ENCODE measurements at places on chromosomes 16 and 17.

GRCh38 chr16:2023092-2024031, 3.3 kb upstream of the NHERF2 start:
- peak; percentile 93 for DNase-seq

DNA sequence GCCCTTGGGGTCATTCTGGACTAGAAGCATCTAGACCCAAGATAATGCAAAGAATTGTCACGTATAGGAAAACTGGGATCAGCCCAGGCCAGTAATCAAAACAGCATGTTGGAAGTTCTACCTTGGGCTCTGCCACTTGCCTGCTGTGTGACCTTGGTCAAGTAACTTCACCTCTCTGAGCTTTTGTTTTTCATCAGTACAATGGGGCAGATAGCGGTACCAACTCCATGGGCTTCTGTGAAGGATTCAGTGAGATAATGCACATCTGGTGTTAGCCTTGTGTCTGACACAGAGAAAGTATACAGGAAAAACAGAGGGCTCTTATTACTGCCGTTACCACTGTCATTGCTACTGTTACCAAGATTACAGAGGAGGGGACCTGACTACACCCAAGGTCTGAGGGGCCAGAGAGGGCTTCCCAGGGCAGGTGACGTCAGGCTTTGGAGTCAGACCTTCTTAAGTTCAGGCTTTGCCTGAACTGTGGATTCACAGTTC, 24.6 kb downstream of the CMIP start:
- DNase-seq: no peak

DNA sequence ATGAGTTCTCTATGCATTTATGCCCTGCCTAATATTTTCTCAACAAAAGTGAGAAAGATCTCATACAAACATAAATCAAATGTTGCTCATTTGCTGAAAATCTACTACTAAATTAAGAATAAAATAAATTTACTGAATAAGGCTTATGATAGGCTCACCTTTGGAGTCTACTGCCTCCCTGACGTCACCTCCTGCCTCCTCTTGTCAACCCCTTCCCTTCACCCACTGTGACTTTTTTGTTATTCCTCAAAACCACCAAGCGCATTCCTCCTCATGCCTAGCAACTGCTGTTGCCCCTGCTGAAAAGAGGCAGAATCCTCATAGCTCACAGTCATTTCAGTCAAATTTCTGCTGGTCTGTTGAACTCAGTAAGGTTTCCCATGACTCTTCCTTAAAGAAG, 2422.2 kb downstream of the TP53TG3F start:
- DNase-seq: no peak

- DNase-seq: no peak
Measured at GRCh38 chr17:16507918-16508533, 16.0 kb upstream of the LRRC75A start.

- no peak for DNase-seq
Measured at GRCh38 chr16:68733570-68733969, 3.5 kb upstream of the CDH1 start.

DNA sequence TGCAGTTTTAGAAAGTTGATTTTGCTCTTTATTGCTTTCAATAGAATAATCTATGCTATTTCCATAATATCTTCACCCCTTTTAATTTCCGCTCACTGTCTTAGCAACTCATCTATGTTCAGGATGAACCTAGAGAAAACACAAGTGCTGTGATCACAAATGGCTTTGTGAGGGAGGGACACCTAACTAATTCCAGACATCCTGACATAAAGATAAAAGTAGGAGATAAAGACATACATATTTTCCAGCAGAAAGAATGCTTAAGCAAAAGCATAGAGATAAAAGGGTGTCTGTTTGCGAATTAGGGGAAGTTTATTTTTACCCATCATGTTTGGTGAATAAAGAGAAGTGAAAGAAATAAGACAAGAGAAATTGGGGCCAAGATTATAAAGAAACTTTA, 254.2 kb downstream of the KCNJ2 start:
- DNase-seq: no peak

GRCh38 chr17:64653985-64654355, 8.1 kb downstream of the SMURF2 start:
- DNase-seq: no peak

DNA sequence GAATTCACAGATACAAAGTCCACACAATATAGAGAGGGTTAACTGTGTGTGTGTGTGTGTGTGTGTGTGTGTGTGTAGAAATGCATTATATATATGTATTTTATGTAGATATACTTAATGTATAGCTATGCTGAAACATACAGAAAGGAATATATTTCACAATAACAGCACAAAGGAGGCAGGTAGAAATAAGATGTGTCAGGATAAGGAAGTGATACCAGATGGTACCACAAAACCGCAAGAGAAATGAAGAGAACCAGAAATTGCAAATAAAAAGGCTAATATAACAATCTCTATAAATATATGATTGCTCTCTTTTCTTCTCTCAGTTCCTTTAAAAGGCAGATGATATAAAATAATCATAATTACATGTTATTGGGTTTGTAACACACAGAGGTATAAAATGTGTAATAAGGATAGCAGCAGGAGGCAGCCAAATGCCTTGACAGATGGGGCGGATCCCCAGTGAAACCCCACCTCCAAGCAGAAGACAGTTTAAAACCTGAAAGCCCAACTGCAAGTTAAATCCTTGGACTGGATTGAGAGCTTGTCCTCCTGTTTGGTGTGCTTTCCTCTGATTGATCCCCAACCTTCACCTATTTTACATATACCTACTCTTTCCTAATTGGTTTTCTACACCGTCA, 365.4 kb upstream of the C16orf82 start:
- no peak for DNase-seq

DNA sequence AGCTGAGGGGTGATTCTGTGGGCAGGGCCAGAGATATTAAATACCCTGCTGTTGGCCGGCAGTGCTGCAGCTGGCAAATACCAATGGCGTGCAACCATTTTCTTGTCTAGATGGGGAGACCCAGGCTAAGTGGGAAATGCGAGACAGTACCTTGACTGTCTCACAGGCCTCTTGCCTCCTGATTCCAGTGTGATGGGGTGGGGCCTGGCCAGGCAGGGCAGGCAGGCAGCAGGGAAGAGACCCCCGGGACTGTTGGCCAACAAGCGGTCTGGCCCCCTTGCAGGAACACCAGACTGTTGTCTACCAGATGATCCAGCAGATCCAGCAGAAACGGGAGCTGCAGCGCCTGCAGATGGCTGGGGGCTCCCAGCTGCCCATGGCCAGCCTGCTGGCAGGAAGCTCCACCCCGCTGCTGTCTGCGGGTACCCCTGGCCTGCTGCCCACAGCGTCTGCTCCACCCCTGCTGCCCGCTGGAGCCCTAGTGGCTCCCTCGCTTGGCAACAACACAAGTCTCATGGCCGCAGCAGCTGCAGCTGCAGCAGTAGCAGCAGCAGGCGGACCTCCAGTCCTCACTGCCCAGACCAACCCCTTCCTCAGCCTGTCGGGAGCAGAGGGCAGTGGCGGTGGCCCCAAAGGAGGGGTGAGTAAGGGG, 5.7 kb upstream of the CISD3 start:
- no peak for DNase-seq

DNA sequence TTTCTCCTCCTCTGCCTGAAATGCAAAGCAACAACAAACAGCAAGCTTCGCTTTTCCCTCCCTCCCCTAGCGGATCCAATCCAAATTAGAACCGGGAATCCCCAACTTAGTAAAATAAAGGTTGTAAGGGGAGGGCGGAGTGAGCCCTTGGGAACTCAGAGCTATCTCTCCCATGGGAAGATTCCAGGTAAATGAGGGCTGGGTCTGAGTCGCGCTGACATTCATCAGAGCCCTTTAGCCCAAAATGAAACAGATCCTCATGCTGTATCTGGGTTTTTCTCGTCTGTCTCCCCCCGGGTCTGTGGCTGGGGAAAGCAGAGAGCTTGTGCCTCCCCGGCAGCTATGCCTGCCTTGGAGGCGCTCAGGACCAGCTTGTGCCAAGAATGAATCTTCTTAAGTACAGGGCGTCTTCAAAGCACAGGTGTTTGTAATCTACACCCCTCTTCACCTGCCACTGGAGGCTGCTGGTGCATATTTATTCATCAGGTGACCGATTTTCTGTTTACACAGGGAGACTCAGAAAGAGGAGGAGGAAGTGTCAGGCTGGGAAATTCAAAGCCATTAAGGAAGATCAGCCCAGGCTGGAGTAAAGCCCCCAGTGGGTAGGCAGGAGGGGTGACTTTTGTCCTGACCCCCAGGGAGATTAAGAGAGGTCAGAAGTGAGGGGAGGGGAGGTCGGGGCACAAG, 55.0 kb upstream of the GSE1 start:
- no peak for DNase-seq

DNA sequence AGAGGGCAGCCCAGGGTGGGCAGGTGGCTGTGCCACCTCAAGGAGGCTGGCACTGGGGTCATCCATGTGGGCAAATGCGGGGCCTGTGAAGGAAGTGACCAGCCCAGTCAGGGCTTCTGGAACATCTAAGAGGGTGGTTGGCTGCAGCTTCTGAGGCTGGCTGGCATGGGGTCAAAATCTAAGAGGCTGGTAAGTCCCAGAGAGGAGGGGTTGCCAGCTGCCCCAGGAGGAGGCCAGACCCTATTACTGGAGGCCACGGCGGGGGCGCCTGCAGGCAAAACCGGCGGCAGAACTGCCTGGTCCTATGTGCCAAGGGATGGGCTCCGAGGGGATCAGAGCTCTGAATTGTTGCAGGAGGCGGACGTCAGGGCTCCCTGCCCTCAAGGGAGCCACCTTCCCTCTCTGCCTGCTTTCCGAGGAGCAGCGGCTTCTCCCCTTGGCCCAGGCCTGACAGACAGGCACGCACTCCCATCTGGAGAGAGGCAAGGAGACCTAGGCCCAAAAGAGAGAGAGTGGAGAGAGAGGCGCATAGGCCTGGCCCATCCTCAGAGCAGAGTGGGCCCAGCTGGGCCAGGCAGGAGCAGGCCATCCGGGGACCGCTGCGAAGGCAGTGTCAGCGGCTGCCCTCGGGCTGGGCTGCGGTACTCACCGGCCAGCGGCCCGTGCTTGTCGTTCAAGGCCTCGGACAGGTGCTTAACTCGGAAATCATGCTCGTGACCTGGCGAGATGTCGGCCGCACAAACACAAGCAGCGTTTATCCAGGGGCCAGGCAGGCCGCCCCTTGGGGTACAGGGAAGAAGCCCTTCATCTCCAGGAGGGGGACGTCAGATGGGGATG, 10.9 kb downstream of the ZACN start:
- no peak for DNase-seq

DNA sequence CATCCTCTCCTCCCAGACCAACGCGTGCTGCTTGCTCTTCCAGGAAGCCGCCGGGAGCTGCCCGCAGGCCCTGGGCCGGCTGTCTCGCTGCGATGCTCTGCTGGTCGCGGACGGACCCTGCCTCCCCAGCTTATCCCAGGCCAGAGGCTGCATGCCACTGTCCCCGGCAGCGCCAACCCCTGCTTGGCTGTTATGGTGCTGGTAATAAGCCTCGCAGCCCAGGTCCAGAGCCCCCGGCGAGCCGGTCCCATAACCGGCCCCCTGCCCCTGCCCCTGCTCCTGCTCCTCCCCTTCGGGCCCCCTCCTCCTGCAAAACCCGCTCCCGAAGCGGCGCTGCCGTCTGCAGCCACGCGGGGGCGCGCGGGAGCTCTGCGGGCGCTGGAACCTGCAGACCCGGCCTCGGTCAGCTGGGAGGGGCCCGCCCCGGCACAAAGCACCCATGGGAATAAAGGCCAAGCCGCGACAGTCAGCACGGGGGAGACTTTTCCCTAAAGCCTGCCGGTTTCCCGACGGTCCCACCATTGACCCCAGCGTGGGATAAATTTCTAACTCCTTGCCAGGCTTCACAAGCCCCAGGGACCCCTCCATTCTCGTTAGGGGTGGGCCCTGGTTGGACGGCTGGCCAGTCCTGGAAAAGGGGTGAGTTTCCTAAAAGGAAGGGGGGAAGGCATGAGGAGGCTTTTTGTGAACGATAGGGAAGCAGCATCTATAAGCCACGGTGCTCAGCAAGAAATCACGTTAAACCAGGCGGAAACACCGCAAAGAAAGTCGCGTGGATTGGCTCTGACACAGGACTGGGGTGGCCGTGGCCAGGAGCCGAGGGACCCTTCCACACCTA, 11.2 kb downstream of the ENPP7 start:
- peak; percentile 20 for DNase-seq

DNA sequence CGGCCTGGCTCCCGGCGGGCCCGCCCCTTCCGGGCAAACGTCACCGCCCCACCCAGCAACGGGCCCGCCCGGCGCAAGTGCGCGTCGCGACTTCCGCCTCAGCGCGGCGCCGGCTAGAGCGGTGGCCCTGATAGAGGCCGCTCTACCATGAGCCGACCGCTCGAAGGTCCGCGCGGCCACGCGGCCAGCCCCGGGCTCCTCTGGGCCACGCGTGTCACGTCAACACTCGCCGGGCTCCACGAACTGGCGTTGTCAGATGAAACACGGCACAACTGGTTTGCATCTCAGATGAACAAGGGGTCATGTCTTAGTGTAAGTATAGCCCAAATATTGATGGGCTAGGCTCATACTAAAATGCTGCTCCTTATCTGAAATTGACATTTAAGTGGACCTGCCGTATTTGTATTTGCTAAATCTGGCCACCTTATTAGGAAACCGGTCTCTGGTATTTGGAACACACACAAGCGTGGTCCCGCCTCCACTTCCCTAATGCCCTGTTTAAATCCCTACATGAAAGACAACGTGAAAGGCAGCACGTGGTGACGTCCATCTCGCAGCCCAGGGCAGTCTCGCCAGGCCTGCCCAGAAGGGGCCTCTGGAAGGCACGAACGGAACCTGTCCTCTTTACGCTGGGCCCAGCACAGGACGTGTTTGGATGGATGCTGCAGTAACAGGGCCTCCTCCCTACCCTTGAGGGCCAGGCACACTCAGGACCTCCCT, at the start of gene ZNF598:
TSS of gene ZNF598 (minus strand) at position 31 of the 720 bp plus-strand sequence.
- DNase-seq: peak; percentile 66

DNA sequence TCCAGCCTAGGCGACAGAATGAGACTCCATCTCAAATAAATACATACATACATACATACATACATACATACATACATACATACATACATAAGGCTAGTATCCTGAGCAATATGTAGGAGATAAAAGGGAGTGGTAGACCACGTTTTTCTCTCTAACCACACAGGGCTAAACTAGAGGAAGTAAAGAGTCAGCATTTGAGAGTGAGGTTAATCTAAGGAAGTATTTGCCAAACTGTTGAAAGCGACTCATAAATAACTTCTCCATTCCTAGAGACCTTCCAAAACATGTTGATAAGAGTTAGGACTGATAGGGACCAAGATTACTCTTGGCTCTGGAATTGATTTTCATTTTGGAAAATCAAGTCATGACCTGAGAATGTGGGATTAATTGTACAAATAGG, 68.9 kb downstream of the NEUROD2 start:
- DNase-seq: no peak

GRCh38 chr16:89993971-89994370, 25.3 kb downstream of the DBNDD1 start:
- no peak for DNase-seq

DNA sequence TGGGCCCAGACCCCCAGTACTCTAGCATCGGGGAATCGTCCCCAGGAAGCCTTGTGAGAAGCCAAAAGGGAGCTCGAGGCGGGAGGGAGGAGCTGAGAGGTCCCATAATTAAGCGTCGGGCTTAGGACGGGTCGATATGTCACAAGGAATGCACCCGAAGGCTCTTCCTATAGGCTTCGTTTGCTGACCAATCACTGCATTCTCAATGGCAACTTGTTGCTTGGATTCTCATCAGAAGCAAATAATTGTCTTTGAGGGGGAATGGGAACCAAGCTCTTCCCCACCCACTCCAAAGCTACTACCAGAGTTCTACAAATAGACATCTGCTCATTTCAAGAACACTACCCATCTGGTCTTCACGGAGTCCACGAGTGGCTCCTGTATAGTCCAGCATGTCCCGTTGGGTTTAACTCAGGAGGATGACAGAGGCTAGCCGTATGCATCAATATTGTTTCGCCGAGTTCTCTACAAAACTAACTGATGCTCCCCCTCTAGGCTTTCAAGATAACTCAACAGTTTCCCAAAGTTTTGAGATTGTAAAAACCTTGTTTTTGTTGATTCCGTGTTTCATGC, 628 bp upstream of the BLMH start:
- no peak for DNase-seq

GRCh38 chr16:80819988-80820387, 15.6 kb upstream of the CDYL2 start:
- no peak for DNase-seq

Data from T1000 (cell line).